A549 treated with CpdA at 1 μM for 4 hours (cell line): ENCODE measurements at places on chromosomes 2 and 18. TPM values are rescaled to one million over a fixed set of nuclear protein-coding genes. Genes with fewer than 3 reads are reported as not detected.

EIF4E2 gene
- 89.4 to 249 TPM (median 97.4 TPM) in 5 replicates for total RNA-seq

SP110 gene
- 6.2 to 8.8 TPM (median 7.2 TPM) in 5 replicates for total RNA-seq

SPHKAP gene
- total RNA-seq, result not detected in 5 replicates

SLC23A3 gene
- 0.37 to 0.72 TPM (median 0.44 TPM) in 5 replicates for total RNA-seq

DAPL1 gene
- not detected in 5 replicates for total RNA-seq

KLHL14 gene
- not detected in 5 replicates for total RNA-seq

M1AP gene
- total RNA-seq, result not detected in 5 replicates

RBM44 gene
- total RNA-seq, result 0.15 to 0.41 TPM (median 0.24 TPM) in 5 replicates

MAP2 gene
- 0.26 to 0.64 TPM (median 0.44 TPM) in 5 replicates for total RNA-seq

UGT1A10 gene
- 0.02 to 0.26 TPM (median 0.21 TPM) in 3 of 5 replicates, not detected in the others for total RNA-seq
